Activated CD4-positive, alpha-beta T cell treated with anti-CD3 and anti-CD28 coated beads for 48 hours (primary cell): ENCODE measurements at places on chromosomes 5 and 9.

- DNase-seq = no peak
Observed at GRCh38 chr5:139748505-139748826, 47.1 kb upstream of the PSD2 start.

DNA sequence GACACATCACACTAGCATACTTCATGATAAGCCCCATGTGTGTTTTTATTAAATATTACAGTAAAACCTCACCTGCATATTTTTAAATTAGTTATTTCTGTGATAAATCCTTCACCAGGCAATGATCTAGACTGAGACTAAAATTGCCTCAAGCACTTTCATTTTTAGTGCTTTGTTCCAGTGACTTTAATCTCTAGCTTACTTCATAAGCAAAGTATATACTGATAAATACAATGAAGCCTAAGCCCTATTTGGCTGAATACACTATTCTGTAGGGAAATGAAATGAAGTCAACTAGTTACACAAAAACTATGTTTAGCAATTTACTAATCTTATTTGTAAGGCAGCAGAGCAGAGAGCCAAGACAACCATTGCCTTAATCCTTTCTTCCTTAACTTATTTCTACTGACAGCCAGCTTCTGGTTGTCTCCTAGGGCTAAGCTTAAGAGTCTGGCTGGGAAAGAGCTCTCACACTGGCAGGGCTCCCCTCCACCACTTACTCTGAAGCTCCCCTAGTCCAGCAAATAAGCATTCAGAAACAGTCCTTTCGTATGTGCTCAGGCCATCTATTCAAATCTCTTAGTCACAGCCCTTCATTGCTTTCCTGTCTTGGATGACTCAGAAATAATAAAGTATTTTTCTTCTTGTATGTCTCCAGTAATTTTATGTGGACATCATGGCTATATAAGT, 31.4 kb upstream of the MTAP start:
- no peak for DNase-seq

DNA sequence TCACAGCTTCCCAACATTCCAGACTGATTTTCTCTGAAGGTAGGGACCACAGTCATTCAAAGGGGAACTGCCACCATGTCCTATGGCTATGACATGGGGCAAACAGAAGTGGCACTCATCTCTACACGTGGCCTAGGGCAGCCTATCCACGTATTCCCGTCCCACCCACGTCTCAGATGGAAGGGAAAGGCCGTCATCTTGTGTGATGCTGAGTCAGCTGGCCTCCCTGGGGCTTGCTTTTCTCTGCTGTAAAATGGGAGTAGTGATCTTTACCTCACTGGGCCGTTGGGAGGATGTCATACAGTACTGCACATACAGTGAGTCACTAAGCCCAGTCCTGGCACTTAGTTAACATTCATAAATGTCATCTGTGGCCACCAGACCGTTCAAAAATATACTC, 72.3 kb downstream of the RAPGEF1 start:
- DNase-seq = peak; percentile 82

GRCh38 chr5:147519380-147519779, 9.5 kb upstream of the DPYSL3 start:
- no peak for DNase-seq

- DNase-seq = no peak
Observed at GRCh38 chr9:123419091-123419490, 63.1 kb downstream of the CRB2 start.

DNA sequence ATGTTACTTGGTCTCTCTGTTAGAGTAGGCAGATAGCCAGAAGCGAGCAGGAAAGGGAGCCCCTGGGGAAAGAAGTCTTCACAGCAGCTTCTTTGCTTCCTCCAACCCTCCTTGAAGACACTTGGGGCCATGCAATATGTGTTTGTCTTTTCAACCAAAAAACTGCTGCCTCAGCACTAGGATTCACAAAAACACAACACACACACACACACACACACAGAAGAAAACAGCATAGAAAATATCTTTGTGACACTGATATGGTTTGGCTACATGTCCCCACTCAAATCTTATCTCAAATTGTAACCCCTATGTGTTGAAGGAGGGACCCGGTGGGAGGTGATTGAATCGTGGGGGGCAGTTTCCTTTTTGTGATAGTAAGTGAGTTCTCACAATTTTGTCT, 133.3 kb downstream of the CDH12 start:
- DNase-seq = no peak

DNA sequence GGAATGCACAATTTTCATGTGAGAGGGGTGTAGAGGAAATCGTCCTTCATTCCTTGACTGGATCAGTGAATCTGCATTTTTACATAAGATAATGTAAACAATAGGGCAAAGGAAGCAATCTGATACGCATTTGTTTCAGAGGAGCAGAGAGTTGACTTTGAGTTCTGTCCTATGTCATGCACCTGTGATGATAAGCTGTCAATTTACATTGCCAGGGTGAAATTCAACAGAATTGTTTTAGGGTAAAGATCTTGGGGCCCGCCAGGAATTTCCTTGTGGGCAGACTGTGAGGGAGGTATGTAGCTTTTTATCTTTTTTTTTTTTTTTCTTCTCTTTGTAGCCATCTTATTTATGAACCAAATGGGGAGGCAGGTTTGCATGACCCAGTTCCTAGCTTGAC, 58.3 kb upstream of the LARP1 start:
- no peak for DNase-seq

DNA sequence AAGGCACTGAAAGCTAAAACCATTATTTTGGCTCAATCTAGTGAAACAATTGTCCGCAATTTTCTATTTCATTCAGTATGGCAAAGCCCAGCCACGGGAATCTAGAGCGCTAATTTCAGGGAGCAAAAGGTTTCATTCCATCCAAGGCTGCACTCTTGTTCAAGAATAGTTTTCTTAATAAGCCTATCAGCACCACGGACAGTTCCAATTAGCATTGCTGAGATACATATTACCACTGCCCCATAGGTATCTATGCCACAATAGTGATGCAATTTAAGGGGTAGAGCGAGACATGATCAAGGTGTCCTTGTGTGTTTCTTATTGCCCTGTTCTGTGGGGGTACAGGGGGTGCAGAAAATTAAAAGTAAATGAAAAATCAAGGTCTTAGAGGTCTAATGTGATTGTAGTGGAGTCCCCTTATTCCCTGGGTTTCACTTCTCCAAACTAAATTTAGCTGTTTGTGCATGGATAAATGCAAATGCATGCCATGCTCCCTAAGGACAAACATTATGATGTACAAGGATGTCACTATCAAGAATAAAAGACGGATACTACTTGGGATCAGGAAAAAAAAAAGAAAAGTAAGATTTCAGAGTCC, 45.5 kb downstream of the SPOCK1 start:
- DNase-seq = no peak

GRCh38 chr9:96460470-96460869, 10.5 kb downstream of the HABP4 start:
- DNase-seq = no peak

- peak; percentile 86 for DNase-seq
Observed at GRCh38 chr9:113581865-113582697, 118.6 kb downstream of the RGS3 start.

DNA sequence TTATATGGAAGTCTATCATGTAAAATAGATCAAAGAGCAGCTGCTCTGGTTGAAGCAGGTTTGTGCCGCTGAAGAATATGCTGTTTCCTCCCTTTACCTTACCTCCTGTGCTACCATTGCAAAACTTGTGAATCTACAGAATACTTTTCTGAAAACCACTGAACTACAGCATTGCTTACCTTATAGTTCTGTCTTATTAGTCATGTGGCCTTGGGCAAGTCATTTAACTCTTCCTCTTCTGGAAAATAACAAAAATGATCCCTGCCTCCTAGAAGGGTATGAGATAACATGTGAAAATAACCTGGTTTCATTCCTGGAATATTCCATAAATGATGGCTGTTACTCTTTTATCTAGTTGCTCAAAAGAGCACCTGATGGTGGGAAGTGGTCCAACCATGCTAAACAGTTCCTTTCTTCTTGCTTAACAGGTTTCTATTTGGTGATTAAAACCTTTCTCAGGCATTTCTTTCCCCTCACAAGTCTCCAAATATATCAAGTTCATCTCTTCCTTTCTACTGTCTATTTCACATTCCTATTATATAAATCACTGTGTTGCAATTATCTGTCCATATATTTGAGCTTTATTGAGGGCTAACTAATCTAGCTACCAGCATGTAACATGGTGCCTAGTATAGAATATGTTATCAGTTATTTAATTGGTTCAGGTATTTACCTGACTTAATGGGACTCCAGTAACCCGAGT, 15.0 kb downstream of the TRIM32 start:
- no peak for DNase-seq

DNA sequence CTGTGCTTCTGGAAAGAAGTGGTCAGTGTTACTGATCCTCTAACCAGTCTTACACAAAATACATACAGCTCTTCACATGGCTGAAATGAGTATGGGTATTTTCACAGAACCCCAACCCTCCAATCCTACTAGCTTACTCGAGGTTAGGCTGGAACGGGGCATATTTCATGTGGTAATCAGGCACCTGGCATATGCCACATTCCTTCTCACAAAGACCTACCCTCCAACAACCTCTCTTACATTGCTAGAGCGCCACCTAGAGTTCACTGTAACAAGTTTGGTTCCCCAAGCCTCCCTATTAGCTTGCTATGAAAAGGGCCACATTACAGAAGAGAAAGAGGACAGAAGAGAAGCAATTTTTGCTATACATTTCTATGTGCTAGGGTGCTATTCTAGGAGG, 597.3 kb downstream of the PRELID2 start:
- DNase-seq = peak; percentile 2

- no peak for DNase-seq
Observed at GRCh38 chr5:10459080-10460055, 17.7 kb downstream of the ROPN1L start.

GRCh38 chr5:107700481-107700880, 29.7 kb upstream of the EFNA5 start:
- DNase-seq = no peak

GRCh38 chr5:33937707-33938506, 1.7 kb downstream of the RXFP3 start:
- DNase-seq = no peak

DNA sequence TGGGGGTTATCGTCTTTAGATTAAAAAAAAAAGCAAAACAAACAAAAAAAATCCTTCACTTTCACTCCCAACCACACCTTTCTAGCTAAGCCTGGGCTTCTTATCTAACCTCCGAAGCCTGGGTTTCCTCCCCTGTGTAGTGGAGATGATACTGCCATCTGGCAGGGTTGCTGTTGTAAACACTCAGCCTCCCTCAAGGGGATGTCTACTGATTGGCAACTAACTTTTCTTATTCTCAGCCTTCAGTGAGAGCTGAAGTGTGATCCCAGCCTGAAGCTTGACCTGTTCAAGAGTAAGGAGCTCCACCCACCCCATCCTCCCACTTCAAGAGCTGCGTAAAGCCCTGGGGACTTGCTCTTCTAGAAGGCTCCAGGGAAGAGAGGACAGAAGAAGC, 21.5 kb upstream of the WWC1 start:
- DNase-seq = no peak

DNA sequence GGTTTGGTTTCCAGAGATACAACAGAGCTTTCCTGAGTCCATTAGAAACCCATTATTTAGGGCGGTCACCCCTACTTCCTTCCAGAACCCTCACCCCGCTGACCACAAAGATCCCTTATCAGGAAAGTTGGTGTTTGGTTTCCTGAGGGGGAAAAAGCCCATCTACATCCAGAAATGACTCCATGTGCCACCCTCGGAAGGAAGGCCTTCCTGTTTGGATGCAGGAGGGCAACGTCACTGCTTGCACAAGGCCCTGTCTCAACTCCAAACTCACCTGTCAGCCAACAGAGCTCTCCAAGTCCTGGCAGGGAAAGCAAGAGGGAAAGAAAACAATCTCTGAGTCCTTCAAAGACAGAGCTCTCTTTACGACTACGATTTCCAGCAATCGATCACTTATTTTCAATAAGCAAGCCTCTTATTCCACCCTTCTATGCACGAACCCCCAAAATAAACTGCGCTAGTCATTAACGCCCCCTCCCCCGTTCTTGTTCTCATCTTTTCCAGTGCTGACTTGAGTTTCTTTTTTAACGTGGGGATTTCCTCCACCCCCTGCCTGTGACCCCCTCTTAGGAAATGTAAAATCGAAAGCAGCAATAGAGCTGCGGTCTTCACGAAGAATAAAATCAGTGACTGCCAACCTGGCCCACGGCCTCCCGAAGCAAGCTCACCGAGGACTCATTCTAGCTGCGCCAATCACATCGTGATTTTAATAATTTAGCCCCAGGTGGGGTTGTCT, 35.7 kb upstream of the NTNG2 start:
- peak; percentile 35 for DNase-seq

DNA sequence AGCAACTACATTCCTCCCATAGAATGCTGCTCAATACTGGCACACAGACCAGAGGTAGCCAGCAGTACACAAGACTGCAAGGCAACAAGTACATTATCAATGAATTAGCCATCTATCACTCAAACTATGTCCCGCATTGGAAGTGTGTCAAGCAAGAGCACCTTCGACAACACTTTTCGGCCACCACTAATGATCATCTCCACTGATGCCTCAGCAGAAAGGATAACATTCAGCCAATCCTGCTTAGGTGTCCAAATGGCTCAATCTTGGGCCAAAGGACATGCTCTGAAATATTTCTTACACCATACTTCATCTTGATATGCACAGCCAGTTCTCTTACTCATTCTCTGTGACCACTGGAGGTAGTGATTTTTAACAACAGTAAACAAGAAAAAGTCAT, 25.0 kb downstream of the SKP1 start:
- no peak for DNase-seq

- no peak for DNase-seq
Observed at GRCh38 chr5:127739807-127740384, 36.7 kb downstream of the CCDC192 start.

- DNase-seq = no peak
Observed at GRCh38 chr5:64653766-64654560, 36.3 kb upstream of the SHISAL2B start.

DNA sequence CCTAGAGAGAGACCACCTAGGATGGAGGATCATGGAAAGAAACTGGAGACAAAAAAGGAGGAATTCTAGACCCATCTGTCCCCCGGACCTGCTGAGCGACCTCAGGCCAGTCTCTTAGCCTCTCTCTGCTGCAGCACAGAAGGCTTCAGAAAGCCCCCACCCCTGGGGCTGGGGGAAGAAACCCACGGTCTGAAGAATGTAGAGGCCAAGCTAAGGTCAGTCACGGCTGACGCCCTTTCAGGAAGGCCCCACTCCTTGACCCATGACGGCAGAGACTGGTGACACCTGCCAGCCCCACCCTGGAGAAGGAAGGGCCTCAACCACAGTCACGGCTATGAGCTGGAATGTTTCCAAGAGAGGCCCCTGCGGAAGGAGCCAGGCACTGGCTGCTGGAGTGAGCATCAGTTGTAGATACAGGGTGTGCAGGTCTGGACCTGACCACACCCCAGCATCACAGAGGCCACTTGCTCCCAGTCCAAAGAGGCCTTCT, 120.5 kb upstream of the BOD1 start:
- DNase-seq = no peak

DNA sequence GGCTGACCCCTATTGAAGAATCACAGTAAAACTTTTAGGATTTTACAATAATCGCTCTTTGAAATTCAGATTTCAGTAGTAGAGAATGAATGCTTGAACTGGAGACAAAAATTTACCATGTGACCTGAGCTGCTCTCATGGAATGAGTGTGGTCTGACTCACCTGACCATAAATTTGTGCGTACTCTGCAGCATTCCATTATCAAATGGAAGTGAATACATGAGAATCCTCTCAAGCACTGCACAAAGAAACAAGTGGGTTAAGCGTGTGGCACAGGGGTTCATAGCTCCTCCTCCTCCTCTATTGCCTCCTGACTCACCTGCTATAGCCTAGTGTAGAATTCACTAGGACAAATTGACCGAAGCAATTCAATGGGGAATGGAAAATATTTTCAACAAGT, 269.8 kb upstream of the CDH9 start:
- no peak for DNase-seq
